ENCODE measurements at places on chromosomes 5 and 9.

DNA sequence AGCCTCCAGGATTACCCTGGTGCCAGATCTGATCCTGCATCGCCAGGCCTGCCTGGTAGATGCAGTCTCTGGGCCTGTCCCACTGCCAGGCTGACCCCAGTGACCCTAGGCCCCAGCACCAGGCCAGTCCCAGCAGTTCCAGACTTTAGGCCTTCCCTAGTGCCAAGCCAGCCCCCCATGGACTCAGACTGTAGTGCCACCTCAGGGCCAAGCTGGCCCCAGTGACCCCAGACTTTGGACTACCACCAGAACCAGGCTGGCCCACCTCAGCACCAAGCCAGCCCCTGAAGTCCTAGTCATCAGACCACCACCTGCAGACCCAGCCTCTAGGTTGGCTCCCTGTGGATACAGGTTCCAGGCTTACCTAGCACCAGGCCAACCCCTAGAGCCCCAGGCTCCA, 142.5 kb downstream of the PJA2 start:
- DNase-seq, result no peak

- DNase-seq, result no peak
These were observed 174.9 kb upstream of the PUM3 start for GRCh38 chr9:3018691-3019230.

- no peak for DNase-seq
These were observed 133.8 kb downstream of the BARX1 start for GRCh38 chr9:93821307-93821703.

DNA sequence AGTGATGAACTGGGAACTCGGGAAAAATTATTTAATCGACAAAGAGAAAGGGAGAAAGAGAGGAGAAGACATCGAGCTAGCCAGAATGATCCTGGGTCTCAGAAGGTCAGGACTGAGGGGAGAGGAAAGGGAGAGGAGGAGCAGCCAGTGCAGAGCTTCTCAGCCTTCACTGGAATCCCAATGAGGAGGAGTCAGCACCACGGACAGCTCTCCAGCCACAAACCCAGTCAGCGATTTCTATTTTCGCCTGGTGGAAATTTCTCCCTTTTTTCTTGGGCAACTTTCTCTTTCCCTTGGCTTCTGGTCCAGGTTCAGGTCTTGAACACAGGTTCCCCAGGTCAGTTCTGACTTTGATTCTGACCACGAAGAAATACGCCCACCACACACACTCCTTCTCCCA, 1.6 kb upstream of the BRINP1 start:
- no peak for DNase-seq

DNA sequence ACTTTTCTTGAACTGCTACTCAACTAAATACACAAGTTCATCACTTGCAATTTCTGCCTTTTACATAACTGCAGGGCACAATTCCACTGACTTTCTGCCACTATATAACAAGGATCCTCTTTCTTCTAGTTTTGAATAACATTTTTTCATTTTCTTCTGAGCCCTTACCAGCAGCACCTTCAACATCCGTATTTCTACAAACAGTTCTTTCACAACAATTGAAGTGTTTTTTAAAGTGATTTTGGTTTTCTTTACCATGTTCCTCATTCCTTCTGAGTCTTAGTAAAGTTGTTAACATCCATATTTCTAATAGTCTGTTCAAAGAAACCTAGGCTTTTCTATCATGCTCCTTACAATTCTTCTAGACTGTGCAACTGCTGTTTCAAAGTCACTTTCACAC, 127.2 kb upstream of the PITX1 start:
- no peak for DNase-seq

DNA sequence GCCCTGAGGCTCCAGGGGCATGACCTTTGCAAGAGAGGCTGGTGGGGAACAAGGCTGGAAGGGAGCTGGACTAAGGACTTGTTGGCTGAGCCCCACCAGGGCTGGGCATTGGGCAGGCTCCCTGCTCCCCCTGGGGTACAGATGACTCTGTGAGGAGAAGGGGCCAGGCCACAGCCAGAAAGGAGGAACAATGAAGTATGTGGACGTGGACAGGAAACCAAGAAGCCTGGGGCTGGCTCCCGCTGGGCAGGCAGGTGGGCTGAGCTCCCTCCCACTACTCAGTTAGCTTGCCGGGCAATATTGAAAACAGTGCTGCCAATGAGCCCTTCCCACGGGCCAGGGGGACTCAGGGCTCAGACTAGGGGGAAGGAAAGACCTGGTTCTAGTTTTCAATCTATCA, 66.1 kb upstream of the SPTLC1 start:
- no peak for DNase-seq

- DNase-seq, result no peak
These were observed 740 bp upstream of the TRMT10B start for GRCh38 chr9:37752642-37753488.

DNA sequence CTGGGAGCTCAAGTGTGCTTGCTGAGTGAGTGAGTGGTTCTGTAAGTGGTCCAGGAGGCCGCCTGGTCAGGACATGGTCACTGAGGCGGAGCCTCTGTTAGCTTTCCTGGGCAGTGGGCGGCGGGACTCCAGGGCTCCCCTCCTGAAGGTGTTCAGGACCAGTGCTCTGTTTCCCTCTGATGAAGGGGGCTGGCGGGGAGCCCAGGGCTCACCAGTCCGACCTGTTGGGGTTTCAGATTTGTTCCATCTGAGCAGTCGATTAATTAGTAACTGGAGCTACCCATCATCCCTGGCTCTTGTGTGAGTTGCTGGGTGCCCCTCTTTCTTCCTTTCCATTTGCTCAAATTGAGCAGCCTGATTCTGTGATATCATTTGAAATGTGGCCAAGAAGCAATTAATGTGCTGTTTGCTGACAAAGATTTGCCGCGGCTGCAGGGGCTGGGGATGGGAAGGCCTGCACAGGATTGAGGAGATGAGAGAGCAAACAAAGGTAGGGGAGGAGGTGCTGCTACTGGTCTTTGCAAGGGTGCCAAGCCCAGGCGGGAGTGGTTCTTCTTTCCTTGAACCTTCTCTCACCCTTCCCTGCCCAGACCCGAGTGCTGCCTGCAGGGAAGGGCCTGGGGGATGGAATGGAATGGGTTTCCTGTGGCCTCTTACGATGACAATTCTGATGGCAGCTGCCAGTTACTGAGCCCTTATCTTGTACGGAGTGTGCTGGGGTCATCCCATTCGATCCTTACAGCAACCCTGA, 92.8 kb upstream of the PITX1 start:
- DNase-seq, result no peak

DNA sequence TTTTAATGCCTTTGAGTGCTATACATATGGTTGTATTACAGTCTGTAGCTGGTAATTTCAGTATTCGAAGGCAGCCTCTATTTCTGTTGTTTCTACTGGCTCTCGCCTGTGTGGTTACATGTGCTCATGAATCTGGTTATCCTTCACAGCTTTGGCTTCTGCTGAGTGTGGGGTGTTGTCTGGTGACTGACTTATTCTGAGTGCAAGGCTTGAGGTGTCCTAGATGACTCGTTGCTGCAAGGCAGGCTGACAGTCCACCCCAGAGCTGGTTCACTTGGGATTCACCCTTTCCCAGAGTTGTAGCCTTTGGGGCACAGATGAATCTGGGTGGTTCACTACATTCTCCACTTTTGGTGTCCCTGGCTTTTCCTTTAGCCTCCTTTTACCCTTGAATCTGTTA, 41.4 kb downstream of the PDE8B start:
- no peak for DNase-seq

DNA sequence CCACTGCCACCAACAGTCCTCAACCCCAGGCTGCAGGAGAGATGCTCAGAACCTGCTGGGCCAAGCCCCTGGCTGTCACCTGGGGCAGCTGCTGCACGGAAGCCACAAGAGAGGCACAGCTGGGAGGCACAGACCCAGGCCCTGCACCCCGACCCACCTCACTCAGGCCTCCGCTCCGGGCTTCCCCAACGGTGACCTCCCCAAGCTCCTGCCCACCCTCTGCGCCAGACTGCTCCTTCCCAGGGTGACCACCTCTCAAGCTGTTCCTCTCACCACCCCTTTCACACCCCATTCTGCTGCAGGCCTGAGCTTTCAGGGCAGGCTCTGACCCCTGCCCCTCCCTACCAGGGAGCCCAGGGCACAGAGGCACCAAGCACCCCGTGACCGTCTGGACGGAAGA, 33.0 kb downstream of the VAV2 start:
- DNase-seq, result no peak

DNA sequence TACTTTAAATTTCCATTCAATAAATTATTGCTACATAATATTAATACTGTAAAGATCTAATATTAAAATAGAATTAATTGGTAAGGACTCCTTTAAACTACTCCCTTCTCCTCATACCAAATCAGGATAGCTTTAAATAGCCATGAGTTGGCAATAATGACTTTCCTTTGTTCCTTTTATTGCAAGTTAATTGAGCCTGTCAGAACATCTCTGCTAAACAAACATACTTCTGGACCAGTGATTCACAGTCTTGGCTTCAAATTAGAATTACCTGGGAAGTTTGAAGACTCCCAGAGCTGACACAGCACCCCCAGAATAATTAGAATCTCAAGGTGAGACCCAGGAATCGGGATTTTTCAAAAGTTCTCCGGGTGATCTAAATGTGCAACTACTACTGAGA, 18.7 kb downstream of the C5orf58 start:
- no peak for DNase-seq

- DNase-seq, result no peak
These were observed 25.8 kb upstream of the PCA3 start for GRCh38 chr9:76738402-76738801.

GRCh38 chr9:1913631-1914330, 101.4 kb upstream of the SMARCA2 start:
- no peak for DNase-seq

DNA sequence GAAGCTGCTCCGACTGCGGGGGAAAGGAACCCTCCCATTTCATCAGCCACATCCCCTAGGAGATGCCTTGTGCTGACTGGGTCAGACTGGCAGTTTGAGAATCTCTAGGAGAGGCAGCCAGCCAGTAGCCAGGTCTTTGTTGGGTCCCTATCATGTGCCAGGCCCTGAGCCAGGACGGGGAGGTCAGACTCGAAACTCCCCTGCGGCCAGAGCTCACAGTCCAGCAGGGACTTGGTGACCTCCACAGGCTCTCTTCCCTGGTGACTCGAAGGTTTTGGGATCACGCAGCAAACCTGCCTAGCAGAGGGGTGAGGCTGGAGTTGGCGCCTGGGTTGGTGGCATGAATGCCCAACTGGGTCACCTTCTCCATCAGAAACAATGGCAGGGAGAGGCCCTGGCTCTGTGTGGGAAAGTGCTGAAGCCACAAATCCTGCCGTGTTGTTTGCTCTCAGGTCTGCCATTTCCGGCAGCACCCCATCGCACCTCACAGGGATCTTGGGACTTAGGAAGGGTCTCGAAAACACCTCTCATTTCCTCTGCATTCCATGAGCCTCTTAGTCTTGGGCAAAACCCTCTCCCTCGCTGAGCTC, 14.4 kb upstream of the ORM1 start:
- no peak for DNase-seq

DNA sequence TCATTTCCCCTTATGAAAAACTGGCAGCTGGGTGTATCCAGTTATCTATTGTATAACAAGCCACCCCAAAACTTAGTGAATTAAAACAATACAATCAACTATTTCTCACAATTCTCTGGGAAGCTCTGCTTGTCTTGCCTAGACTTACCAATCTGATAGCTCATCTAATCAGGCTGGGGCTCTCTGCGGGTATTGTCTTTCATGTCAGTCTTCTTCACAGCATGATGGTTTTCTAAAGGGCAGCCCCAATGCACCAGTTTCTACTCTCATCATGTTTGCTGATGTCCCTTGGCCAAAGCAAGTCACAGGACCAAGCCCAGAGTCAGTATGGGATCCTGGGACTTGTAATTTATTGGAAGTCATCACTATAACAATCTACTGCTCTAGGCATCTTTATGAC, 433.5 kb downstream of the KIAA0825 start:
- DNase-seq, result no peak

DNA sequence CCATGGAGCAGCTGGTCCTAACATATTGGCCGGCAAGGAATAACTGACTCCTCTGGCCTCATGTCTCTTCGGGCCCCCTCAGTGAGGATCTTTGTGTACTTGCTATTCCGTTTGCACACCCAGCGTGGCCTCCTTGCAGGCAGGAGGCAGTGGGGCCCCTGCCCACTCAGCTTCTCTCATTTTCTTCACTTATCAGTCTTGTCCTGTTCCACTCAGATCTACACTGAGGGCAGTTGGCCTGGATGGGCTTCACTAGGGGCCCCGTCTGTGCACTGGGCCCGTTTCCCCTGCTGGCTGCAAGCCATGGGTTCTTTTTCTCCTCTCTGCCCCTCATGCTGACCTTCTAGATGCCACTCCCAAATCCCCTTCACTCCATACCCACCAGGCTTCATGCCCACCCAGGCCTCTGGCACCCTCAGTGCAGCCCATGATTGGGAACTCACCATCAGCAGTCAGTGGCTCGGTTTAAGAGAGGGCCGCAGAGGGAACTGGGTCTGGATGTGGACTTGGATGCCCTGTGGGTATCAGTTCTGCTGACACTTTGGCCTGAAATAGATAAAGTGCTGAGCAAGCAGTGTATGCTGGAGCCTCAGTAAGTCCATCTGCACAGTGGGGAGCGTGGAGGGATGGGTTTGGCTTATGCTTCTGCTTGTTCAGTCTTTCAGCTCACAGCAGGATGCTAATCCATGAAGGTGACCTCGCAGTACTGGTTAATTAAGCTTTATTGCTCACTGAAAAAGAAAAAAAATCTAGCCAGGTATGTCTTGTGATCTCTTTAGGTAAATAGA, 57.9 kb downstream of the ERBIN start:
- DNase-seq, result no peak

DNA sequence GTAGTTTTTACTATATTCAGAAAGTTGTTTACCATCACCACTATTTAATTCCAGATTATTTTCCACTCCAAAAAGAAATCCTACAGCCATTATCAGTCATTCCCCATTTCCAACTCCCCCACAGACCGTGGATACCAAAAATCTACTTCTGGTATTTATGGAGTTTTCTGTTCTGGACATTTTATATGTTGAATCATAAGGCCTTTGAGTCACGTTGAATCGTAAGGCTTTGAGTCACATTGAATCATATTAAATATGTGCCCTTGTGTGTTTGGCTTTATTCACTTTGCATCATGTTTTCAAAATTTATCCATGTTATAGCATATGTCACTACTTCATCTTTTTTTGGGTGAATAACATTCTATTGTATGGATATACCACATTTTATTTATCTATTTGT, 454.1 kb upstream of the NUDT12 start:
- DNase-seq, result no peak

All from GM18507 (cell line).